ENCODE measurements at places on chromosomes 16 and 17.

- no peak for DNase-seq
Measured at GRCh38 chr17:70137451-70138230, 31.7 kb upstream of the KCNJ2 start.

- DNase-seq: no peak
Measured at GRCh38 chr16:67238806-67239470, 8.3 kb downstream of the FHOD1 start.

DNA sequence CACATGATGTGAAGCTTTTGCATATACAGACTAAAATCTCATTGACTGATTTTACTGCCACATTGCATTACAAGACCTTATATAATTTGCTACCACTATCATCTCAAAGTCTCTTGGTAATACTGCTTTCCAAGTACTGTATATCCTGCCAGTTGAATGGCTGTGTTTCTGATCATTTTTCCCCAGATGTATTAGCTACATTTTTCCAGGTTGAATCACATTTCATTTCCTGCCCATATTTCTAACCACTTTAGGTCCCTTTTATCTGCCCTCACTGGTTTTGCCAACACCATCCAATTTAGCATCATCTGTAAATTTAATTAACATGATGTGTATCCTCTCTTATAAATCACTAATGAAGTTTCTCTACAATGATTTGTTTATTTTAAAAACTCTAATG lies 365.7 kb upstream of the PMFBP1 start:
- DNase-seq: no peak

DNA sequence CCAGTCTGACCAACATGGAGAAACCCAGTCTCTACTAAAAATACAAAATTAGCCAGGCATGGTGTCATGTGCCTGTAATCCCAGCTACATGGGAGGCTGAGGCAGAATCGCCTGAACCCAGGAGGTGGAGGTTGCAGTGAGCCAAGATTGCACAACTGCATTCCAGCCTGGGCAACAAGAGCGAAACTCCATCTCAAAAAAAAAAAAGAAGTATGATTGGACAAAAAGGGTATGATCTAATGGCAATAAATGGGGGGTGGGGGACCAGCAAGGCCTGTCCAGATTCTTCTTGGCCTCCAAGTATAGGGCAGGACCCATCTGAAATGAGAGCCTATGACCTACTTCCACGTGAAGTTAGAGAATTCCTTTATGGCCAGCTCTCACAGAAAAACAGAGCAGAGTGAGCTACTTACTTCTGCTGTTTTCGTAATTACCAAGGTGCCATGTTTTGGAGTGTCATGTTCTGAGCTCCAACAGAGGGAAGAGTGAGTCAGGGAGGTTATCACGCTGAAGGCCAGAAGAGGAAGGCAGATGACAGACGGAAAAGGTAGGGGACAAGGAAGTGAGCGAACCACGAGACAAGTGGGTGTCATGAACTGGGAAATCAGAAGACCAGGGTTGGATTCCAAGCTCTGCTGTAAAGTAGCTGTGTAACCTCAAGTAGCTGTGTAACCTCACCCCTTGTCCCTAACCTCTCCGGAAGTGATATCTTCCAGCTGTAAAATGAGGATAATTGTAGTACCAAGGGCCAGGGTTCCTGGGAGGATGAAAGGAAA lies 3.6 kb upstream of the ZMYND15 start:
- DNase-seq: no peak

DNA sequence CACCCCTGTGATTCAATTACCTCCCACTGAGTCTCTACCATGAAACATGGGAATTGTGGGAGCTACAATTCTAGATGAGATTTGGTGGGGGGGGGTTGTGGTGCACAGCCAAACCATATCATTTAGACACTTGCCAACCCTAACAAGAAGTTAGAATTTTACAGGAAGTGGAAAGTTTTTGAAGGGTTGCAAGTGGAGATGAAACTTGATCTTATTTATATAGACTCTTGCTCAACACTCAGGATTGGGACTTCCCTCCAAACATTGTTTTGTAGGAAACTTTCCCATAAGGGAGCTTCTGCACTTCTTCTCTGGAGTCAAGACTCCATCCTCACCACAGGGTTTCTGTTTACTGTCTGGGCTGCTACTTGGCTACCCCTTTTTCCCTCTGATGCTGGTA lies 266.7 kb upstream of the CDH11 start:
- DNase-seq: no peak
